Activated CD8-positive, alpha-beta memory T cell treated with anti-CD3 and anti-CD28 coated beads for 4 hours (primary cell): ENCODE measurements at places on chromosomes 1 and 21.

DNA sequence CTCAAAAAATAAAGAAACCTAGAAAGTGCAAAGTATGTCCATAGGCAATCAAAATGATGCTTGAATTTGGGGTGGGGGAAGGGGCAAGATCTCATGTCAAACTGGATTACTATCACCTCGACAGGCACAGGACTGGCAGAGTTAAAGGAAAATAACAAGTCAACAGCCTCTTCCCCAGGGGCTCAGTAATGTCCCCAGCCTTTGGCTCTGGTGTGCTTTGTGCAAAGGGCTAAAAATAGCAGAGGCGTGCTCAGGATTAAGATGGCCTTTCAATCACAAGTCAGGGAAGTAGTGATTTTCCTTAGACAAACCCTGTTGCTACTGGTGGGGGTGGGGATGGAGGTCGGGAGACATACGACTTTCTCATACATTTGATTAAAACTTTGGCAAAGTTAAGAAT lies 63.5 kb upstream of the OLIG2 start:
- DNase-seq = no peak

DNA sequence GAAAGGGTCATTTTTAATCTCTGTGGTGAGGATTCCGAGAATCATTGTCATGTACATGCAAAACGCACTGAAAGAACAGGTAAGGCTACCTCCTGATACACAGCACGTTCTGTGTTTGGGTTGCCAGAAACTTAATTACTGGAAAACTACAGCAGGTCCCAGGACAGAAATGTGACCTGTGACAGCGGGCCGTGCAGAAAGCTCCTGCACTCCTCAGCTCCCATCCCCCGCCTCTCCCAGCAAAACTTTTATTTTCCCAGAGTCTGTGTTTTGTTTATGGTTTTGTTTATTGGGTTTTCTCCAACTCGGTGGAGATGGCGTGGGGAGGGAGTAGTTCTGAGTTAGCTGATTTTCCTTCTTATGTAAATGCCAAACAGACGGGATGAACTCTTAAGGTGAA lies 44.7 kb downstream of the SLC44A3 start:
- no peak for DNase-seq

GRCh38 chr1:27862671-27863537 lies 9.4 kb upstream of the THEMIS2 start:
- DNase-seq = no peak

DNA sequence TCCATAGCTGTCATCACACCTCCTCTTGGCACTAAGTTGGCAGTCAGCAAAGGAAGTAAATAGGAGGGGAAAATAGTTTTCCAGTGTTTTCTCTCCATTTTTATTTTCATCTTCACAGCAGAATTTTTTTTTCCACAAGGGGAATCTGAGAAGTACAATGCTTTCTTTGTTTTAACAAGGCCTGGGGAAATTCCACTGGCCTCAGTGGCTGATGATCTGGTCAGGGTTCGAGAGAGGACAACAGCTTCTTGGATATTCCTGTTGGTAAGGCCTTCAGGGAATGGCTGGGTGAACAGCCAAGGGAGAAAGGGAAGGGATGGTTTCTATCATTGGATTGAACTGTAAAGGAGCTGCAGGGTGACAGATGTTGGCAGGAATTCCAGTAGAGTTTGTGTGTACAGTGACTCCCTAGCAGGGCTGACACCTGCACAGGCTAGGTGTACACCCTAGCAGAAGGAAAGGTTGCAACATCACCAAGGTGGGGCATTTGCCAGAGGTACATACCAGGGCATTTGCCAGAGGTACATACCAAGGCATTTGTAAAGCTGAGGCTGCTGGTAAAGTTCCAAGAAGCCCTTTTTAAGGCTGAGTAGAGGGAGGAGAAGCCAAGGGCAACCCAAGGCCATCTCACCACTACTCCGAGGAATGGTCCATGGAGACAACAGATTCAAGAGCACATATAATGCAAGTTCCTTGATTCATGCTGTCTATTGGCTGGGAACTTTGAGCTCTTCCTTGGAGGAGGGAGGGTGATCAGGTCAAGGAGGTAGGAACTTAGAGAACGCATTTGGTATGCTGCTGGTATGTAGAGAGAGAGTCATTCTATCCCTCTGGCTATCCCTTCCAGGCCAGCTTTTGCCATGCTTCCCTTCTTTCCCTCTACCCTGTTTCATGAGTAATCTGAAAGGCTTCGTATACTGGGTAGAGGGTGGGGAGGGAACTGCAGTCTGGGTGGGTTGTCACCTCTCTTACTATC lies 3.1 kb downstream of the GJA5 start:
- DNase-seq = no peak

GRCh38 chr1:64240206-64240605 lies 36.8 kb downstream of the UBE2U start:
- no peak for DNase-seq

GRCh38 chr1:22347854-22348760 lies 103.5 kb upstream of the ZBTB40 start:
- DNase-seq = no peak

DNA sequence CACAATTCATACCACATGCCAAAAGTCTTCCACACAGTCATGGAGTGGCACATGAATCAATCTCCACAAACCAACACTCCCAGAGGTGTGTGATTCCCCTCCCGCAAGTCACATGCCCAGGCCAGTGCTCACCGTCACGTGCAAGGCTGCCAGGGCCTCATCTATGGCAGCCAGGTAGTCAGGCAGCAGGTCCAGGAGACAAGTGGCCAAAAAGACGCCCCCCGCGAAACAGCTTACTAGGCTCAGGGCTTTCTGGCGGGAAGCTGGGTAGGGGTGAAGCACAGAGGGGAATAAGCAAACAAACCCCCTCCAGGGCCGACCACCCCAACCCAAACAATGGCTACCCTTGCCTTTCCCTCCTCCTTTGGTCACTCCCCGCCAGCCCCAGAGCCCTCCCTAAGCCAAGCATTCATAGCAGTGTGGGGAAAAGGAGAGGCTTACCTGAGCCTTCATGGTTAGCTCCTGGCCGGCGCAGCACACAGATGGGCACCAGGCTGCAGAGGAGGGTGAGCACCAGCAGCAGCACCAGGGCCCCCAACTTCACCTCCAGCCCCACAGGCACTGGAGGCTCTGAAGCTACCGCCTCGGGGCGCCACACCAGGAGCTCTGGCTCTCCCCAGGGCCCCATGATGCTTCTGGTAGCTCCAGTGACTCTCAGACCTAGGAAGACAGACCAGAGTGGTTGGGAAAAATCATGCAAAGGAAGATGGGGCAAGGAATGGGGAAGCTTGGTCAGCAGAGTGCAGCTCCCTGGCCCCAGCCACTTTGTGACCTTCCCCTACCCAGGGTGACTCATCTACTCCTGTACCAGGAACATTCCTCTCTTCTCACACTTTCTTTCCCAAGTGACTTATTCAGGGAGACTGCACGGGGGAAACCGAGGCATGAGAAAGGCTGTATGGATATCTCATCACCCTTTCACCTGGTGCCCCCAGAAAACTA lies 978 bp downstream of the SLC39A1 start:
- DNase-seq = no peak

DNA sequence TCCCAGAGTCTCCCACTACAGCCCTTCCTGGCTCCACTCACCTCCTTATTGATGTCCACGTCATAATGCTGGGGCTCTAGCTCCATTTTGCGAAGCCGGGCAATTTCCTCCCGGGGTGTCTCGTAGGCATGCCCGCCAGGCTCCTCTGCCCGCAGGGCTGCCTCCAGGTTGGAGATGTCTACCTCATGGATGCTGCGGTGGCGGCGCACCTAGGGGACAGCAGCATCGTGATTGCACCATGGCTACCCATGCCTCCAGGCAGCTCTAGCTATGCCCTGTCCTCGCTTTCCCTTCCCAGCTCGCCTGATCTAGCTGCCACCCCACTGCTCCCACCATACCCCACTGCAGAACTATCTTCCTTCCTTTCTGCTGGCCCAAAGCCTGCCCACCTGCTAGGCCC lies 15.1 kb upstream of the GOLT1A start:
- DNase-seq = no peak

DNA sequence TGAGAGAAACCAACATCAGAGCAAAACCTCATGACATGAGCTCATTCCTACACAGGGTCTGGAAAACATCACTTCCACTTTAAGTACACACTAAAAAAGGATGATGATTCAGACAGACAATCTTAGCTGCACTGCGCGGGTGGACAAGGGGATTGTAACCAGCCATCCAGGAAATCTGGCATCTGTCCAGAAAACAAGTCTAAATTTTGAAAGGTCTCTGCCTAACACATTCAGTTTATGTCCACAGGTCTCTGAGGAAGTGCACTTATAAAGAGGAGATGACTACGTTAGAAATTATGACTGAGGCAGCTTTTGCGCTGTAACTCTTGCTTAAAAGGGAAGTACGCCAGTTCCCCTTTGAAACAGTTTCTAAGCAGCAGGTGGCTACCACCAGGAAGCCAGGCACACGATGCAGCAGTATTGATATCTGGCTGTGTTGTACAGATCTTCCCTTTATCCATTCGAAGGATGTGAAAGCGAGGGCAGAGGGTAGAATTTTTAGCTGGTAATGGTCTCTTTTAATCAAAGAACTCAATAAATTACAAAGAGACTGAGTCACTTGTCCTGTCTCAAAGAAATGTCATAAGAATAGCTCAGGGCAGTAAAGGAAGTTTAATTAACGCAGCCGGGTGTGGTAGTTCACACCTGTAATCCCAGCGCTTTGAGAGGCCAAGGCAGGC lies 128.0 kb downstream of the SETD4 start:
- DNase-seq = no peak

GRCh38 chr1:186927884-186928283 lies 99.1 kb downstream of the PLA2G4A start:
- no peak for DNase-seq

GRCh38 chr1:3817138-3817740 lies 20.9 kb upstream of the LRRC47 start:
- DNase-seq = no peak

DNA sequence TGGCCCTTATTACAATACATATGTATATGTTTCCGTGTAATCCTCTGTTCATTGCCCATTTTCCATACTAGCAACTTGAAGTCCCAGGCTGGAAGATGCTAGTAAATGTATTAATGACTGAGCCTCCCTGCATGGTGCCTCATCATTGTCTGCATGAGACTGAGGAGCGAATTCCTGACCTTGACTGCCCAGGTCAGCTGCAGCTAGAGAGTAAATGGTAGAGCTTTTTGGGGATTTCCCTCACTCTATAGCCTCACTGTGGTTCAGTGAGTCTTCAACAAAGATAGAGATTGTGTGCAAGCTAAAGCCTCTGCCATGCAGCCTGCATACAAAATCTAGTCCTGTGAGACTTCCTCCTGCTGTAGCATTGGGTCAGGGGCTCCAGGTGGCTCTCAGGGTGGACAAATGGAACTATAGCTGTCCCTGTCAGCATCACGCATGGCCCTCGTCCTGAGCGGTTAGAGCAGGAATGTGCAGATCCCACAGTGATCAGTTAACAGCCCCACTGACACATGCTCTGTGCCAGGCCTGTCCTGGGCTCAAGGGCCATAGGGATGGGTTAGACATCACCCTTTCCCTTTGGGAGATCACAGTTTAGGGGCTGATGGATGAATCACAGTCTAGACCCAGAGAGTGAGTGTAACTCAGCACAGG lies 741.7 kb downstream of the MATN1 start:
- no peak for DNase-seq

DNA sequence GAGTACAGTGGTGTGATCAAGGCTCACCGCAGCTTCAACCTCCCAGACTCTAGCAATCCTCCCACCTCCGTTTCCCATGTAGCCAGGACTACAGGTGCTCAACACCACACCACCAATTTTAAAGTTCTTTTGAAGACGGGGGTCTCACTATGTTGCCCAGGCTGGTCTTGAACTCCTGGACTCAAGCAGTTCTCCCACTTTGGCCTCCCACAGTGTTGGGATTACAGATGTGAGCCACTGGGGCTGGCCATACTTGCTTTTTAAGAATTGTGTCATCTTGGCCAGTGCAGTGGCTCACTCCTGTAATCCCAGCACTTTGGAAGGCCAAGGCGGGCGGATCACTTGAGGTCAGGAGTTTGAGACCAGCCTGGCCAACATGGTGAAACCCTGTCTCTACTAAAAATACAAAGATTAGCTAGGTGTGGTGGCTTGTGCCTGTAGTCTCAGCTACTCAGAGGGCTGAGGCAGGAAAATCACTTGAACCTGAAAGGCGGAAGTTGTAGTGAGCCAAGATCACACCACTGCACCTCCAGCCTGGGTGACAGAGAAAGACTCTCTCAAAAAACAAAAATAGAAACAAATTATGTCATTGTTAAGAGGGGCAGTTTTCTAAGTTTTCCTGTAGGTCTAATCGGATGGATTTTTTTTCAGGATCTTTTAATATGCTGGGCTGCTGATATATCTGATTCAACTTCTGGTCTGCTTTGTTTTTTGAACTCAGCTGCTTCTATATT lies 18.7 kb downstream of the AK4 start:
- DNase-seq = no peak

DNA sequence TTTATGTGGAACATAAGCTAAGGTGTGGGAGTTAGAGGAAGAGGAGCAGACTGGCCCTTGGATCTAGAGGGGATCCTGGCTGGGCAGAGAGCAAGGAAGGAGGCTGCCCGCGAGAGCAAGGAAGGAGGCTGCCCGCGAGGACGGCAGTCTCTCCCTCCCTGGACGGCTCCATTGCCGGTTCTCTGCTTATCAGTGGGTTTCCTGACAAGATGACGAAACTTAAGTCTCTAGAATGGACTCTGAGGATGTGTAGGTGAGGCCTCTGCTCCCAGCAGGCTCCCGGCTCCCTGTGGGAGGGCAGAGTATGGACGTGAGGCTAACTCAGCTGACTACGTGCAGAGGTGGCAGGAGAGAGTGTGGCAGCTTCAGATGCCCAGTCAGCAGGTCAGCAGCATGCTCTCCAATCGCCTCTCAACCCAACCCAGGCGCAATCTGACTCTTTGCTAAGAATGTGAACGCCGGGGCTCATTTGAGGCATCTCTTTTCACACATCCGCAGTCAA lies 6.1 kb downstream of the MYBPHL start:
- no peak for DNase-seq
